ENCODE measurements at places on chromosomes 16 and 17. TPM values are rescaled to one million over a fixed set of nuclear protein-coding genes. Genes with fewer than 3 reads are reported as not detected.

Gene ARL5C
- not detected for total RNA-seq

Gene ITGAD
- not detected for total RNA-seq

Gene TUBD1
- 3.8 TPM for total RNA-seq

Gene CES5A
- total RNA-seq: not detected

Gene SLC12A3
- total RNA-seq: not detected

Gene MYH1
- total RNA-seq: not detected

GRCh38 chr17:18377437-18378204 lies at the start of gene EVPLL:
EVPLL (plus strand) TSS chr17:18377778; CDS start chr17:18380938, 3,160 bp downstream.
- DNase-seq: no peak

DNA sequence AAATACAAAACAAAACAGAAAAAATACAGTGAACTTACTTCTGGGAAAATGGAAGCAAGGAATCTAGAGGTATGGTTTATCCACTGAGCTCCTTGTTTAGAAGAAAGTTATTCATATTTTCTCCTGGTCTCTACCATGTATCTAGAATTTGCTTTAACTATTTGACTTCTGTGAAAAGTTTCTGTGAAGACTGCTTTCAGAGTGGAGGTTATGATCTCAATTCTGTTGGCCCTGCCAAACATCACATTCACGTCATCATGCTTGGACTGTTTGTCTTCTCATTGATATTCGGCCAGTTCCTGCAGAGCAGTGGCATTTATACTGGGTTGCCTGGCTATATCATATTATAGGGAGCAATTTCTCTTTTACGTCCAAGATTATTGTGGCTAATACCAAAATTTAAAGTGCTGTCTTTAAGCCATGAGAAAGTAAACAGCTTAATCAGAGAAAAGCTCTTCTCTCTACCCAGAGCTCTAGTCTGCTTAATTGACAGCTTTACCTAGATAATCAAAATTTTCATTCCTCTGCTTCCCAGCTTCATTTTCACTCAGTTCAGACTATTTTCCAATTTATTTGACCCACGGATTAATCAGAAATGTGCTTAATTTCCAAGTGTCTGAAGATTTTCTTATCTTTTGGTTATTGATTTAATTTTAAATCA lies at the start of gene ABCA8:
Gene ABCA8, minus strand, starts transcription at position 212 of the 661 bp plus-strand sequence. CDS start 13,358 bp downstream, outside the sequence.
- DNase-seq: no peak

- no peak for DNase-seq
Observed at GRCh38 chr17:77916703-77917481, 41.6 kb upstream of the TNRC6C start.

GRCh38 chr17:63156986-63157385 lies 191.0 kb downstream of the TANC2 start:
- no peak for DNase-seq

- no peak for DNase-seq
Observed at GRCh38 chr17:58913971-58914769, 158.5 kb downstream of the PPM1E start.

DNA sequence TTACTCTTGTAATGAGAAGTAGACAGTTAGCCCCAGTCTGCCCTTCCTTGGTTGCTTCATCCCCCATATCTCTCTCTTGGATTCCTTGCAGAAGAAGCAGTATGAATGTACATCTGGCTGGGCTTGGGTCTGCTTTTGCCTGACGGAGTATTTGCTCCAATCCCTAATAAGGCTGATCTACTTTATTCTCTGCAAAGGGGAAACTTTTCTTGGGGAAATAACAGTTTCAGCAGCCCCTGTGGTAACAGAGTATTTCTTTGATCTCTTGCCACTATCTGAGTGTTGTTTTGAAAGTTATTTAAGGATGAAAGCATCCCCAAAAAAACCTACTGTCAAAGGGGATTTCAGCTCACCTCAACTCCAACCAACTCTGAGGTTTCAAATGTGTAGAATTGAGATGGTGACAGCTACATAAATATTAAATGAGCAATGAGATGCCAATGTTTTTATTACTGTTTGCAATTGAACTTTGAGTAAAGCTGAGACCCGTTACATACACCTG lies 168.9 kb upstream of the NOG start:
- no peak for DNase-seq

DNA sequence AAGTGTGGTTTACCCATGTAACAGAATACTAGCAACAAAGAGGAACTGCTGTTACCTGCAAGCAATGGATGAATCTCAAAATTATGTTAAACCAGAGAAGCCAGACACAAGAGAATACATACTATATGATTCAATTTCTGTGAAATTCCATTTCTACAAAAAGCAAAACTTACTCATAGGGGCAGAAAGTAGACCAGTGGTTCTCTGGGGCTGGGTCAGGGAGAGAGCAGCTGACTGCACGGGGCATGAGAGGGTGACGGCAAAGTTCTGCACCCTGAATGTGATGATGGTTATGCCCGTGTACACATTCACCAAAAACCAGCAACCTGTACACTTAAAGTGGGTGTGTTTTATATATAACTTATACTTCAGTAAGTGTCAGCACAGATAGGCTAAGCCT lies 3.1 kb downstream of the ZNF843 start:
- no peak for DNase-seq

GRCh38 chr16:84500531-84500930 lies 3.9 kb downstream of the MEAK7 start:
- no peak for DNase-seq

- no peak for DNase-seq
Observed at GRCh38 chr17:35627417-35627816, 40.3 kb downstream of the AP2B1 start.

- peak; percentile 52 for DNase-seq
Observed at GRCh38 chr17:18257268-18257981, 1.1 kb downstream of the FLII start.

GRCh38 chr16:84138824-84139627 lies 6.0 kb downstream of the HSDL1 start:
- DNase-seq: no peak

DNA sequence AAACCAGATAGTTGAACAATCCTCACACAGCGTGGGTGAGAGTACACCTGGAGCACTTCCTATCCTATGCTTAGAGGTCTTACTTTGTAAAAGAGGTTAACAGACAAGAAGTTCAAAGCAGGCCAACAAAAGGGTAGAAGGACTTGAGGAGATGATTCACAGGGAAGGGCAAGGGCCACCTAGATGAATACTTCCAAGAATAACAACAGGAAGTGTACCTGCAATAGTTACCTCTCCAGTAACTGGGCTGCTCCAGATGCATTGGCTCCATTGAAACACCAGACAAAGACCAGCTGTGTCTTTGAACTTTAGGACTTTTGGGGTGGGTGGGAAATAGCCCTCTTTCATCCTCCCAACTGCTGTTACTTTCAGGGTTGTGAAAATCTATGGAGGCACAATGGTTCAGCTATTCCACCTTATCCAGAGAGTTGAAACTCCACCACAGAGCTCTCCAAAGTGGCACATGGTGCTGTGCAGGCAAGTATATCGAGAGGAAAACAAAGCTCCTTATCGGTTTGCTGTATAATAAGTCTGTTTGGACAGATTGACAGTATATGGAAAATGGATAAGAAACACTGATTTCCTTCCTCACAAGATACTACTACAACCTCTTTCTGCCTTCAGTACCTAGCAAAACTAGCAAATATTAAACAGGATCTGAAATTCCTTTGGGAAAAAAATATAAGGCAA lies 22.7 kb downstream of the RNF43 start:
- no peak for DNase-seq

- no peak for DNase-seq
Observed at GRCh38 chr16:12899529-12900143, 1.8 kb upstream of the SHISA9 start.

DNA sequence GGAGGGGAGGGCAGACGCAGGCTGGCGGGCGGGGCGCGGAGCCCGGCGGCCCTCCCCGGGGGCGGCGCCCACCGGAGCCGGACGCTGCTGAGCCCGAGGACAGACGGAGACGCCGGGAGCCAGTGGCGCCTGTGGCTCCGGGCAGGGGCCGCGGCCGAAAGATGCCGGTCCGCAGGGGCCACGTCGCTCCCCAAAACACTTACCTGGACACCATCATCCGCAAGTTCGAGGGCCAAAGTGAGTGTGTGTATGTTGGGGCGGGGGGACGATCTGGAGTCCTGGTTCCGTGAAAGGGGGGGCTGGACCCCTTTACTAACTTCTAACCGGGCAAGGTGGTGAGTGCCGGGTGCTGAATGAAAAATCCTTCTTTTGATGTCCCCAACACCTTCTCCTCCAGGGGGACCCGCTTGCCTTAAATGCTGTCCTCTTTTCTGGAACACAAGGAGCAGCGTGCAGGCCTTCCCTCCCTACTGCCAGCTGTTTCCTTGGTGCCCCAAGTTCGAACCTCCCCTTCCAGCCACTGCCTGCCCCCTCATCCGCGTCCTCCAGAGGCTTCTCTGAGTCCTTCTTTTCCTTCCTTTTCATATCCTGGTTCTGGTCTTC lies at the start of gene KCNH6:
Gene KCNH6, plus strand, starts transcription at position 106 of the 603 bp plus-strand sequence. Its CDS starts 56 bp downstream, at position 162.
- no peak for DNase-seq

- DNase-seq: no peak
Observed at GRCh38 chr16:79062336-79062735, 538.2 kb downstream of the MAF start.

- no peak for DNase-seq
Observed at GRCh38 chr16:84245956-84246678, 6.3 kb upstream of the KCNG4 start.

DNA sequence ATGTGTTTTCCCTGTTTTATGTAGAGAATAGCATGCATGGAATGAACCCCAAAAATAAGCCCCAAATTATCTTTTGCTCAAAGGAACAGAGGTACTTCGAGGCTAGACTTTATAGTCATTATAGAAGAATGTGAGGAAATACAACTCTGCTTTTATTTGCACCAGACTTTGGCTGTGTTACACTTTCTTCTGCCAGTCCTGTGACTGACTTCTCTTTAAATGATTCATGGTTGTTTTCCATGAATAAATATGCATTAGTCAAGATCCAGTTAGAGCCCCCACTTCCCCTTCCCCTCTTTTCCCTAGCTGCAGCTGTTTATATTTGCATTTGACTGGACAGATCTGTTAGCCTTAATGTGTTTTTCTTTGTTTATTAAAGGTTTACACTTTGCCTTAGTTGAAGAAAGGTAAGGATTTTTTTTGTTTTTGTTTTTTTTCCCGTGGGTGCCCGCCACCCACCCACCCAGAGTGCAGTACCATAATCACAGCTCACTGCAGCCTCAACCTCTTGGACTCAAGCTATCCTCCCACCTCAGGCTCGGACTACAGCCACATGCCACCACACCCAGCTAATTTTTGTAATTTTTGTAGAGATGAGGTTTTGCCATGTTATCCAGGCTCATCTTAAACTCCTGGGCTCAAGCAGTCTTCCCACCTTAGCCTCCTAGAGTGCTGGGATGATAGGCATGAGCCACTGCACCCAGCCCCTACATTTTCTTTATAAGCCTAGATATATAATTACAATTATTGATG lies 152.6 kb downstream of the CYB561 start:
- peak; percentile 75 for DNase-seq

GRCh38 chr17:34820248-34820801 lies 140.9 kb downstream of the CCT6B start:
- no peak for DNase-seq

DNA sequence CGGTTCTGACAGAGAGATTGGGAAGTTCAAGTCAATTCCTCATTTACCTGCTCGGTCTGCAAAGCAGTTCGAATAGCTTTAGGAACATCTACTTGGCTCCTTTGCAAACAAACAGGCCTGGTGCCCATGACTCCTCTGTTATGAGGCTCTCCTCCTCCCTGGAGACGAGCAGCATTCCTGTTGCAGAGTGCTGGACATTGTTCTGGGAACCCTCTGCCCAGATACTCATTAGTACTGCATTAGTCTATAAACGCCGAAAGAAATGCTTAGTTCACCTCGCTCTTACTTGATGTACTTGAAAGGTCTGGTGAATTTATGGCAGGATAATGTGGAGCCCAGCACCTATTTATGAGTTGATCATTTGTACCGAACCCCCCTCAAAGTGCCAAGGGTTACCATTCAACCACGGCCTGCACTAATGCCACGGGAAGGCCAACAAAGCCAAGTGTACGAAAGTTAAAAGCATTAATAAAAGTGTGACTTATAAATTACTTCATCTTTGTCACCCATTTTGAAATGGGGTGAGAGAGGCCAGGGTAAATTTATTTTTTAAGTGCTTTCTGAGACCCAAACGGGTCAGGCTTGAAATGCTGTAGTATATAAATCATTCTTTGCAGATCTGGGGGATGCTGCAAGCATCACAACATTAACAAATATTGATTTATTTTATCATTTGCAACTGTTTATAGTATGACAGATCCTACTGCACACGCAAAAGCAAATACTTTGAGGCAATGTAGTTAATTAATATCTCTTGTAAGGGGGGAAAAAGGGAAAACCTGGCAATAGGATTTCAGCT lies 478.9 kb upstream of the PSMD7 start:
- no peak for DNase-seq

DNA sequence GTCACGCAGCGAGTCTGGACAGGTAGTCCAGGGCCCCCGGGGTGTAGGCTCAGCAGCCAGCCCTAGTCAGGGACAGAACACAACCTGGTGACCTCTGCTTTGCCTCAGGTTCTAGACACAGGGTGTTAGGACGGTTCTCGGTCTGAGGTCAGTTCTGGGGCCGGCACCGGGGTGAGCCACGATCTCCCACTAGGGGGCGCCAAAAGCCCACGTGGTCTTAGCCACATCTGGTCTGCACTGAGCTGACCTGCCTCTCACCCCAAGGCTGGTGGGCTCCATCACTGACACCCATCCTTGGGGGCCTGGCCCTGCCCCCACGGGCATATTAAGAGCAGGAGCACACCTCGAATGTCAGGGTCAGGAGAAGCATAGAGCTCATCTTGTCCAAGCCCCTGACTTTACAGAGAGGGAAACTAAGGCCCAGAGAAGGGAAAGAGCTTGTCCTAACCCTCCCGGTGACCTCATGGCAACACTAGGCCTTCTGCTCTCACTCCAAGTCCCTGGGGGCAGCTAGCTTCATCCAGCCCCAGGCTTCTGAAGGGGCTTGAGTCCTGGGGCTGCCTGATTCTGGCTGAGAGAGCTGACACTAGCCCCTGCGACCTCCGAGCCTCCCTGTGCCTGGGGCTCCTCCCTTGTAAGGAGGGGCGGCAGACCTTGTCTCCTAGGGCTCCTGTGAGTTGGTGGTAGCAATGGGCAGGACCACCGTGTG lies 9.0 kb downstream of the SLC5A10 start:
- DNase-seq: peak; percentile 37

DNA sequence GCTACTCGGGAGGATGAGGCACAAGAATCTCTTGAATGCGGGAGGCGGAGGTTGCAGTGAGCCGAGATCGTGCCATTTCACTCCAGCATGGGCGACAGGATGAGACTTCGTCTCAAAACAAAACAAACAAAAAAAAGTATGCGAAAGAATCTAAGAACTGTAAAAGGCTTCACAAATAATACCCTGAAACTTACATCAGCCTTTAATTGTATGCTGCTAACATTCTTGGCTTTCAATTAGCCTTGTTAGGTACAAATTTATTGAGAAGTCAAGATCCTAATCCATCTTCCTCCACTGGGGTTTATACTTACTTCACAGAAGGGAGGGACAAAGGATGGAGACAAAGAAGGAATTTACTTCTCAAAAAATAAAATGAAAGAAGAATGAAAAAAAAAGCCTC lies 83.3 kb downstream of the SNX11 start:
- no peak for DNase-seq

DNA sequence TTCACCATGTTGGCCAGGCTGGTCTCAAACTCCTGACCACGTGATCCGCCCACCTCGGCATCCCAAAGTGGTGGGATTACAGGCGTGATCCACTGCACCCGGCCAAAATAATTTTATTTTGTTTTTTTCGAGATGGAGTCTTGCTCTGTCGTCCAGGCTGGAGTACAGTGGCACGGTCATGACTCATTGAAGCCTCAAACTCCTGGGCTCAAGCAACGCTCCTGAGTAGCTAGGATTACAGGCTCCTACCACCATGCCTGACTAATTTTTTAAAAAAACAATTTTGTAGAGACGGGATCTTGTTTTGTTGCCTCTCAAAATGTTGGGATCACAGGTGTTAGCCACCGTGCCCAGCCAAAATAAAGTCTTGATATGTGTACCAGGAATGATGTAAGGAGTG lies 2.4 kb upstream of the TTLL6 start:
- DNase-seq: no peak

Measured in HFFc6 (cell line).